CD4-positive, alpha-beta T cell treated with Interleukin-21 for 1 hour (primary cell): ENCODE measurements at places on chromosomes 4 and X.

- no peak for DNase-seq
Measured at GRCh38 chr4:53066155-53066554, 204.0 kb downstream of the RASL11B start.

DNA sequence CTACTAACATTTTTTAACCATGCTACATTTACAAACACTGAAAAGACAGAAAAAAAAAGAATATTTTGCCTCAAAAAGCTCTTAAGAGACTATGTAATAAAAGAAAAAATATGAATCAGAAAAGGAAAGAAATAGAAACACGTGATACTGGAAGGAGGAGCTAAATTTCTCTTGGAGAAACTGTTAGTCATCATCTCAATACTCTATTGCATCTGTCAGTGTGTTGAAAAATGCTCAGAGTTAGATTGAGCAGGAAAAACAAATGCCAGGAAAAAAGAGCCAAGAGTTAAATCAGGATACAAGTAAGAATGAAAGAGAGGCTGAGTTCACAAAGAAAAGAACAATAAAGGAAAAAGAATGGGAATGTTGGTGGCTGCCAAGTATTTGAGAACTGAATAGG, 2.6 kb downstream of the RAB28 start:
- DNase-seq, result no peak

- DNase-seq, result no peak
Measured at GRCh38 chr4:132662456-132662855, 486.6 kb upstream of the PCDH10 start.

DNA sequence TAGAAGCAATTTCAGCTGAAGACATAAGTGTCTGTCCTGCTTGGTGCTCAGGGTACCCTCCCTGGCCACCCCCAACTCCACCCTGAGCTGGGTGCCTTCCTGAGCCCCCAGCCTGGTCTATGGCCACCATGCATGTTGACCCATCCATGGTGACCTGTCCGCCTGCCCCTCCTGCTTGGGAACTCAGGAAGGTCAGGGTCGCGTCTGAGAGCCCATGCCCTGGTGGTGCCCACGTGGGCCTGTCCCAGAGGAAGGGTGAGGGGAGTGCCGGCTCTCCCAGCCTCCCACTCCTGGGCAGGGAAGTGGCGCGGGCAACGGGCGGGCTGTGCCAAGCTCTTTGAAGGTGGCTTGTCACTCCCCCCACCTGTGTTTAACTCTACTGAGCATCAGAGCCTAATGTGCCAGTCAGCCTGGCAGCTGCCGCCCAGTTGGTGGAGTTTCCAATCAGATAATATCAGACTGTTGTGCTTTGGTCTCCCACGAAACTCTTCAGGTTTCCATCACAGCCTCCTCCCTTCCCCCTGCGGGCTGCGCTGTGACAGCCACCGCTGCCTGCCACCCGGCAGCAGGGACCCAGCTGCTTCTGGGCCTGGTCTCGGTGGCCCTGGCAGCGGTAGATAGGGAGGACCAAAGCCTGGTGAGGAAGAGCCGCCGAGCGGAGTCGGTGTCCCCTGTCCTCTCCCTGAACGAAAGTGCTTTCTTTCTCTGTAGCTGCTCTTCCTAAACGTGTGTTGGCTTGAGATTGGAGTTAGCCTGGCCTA, 4.8 kb downstream of the SH3BP2 start:
- peak; percentile 73 for DNase-seq

- DNase-seq, result no peak
Measured at GRCh38 chrX:129983575-129984110, 1.2 kb downstream of the BCORL1 start.

DNA sequence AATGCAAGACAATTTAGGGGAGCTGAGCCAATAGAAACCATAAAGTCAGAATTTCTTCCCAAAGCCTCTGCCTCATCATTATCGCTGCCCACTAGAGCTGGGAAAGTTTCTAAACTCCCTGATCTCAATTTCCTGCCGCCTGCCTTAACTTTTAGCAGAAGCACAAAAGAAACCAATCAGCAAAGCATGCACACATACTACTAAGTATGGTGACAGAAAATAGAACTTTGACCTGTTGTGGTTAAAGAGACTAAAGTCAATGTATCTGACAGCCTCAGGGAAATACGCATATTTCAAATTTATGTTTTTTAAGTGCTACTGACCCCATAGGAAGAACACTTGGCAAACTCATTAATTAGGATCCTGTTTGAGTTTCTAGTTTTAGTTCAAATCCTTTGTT, 10.1 kb downstream of the STK26 start:
- no peak for DNase-seq

DNA sequence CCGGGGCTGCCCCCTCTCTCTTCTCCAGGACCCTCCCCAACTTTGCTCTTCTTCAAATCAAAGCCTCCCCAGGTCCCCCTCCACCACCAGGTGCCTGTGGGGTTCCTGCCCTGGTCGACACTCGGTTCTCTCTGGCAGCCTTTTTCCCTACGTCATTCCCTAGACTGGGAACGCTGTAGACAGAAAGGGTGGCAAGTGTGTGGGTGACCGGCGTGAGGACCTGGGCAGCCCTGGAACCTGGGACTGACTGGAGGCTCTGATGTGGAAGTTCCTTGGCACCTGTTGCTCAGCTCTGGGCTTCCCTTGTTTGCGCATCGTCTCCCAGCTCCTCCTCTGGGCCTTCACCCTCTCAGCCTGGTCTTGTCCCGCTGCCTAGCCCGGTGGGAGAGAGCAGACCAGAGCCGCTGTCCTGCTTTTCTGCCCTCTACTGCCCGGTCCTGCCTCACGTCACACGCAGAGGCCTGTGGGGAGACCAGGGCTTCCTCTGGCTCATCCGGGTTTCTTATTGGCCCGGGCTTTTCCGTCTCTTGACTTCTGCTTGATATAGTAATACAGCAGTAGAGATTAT, 1.3 kb downstream of the TACC3 start:
- DNase-seq, result peak; percentile 24

DNA sequence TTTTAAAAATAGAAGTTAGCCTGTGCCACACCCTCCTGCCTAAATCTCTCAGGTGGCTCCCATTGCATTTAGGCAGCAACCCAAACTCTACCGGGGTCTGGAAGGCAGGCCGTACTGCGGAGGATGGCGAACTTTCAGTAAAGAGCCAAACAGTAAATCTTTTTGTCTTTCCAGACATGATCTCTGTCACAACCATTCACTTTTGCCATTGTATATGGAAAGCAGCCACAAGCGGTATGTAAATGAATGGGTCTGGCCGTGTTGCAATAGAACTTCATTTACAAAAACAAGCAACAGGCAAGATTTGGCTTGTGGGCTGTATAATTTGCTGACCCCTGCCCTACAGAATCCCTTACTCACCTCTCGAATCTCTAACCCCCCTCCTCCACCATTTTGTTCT, 3.3 kb downstream of the RADX start:
- DNase-seq, result no peak

GRCh38 chrX:103640401-103641155, 11.8 kb downstream of the TCEAL1 start:
- DNase-seq, result no peak

GRCh38 chrX:110346681-110347080, 12.0 kb upstream of the RTL9 start:
- no peak for DNase-seq

DNA sequence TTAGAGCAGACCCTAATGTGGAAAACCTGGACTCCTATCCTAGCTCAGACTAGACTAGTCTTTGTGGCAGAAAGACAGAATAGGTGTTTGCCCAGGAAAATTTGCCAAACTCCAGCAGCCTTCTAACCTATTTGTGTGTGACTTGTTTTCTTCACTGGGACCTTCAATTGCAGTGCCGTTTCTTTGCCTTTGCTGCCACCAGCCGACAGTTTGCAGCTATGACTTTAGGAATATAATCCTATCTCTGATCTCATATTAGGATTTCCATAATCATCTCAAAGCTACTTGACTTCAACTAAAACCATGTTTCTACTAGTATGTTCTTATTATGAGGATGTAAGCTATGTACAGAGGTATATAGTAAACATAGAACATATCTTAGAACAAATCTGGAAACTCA, 60.2 kb upstream of the PGAM4 start:
- DNase-seq, result peak; percentile 4

DNA sequence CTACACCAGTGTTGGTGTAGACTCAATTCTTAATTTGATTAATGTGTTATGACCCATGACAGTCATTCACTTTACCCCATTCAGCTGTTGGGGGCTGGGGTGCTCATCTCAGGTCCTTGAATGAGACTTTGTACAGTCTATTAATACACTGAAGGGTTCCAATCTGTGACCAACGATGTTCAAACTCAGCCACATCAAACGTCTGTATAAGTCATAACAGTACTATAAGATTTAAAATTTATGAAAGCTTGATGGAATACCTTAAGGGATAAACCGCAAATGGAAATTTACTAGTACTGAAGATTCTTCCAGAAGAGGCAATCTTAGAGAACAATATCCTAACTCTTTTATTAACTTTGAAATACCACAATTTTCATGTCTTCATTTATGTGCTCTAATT, 33.7 kb downstream of the REST start:
- no peak for DNase-seq

GRCh38 chr4:6771229-6771671, 11.3 kb upstream of the KIAA0232 start:
- no peak for DNase-seq

GRCh38 chr4:173501592-173502150, 28.4 kb downstream of the HAND2 start:
- DNase-seq, result no peak

DNA sequence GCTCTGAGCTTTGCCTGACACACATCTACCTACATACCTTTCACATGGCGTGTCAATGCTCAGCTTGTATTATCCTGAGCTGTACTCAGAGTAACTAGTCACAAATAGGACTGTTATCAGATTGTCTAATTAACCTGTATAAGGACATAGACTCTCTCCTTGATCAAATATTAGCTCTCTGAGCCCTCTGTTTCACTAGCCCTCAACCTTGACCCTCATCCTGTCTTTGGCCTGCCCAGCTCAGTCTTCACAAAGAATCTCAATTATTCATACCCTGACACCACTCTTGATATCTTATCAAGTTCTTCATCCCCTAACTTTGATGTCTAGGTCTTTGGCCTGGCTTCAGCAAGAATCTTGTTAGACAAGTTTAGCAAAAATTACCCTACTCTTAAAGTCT, 320.7 kb upstream of the PCDH7 start:
- DNase-seq, result no peak

GRCh38 chr4:138310991-138311390, 68.8 kb upstream of the SLC7A11 start:
- DNase-seq, result no peak

DNA sequence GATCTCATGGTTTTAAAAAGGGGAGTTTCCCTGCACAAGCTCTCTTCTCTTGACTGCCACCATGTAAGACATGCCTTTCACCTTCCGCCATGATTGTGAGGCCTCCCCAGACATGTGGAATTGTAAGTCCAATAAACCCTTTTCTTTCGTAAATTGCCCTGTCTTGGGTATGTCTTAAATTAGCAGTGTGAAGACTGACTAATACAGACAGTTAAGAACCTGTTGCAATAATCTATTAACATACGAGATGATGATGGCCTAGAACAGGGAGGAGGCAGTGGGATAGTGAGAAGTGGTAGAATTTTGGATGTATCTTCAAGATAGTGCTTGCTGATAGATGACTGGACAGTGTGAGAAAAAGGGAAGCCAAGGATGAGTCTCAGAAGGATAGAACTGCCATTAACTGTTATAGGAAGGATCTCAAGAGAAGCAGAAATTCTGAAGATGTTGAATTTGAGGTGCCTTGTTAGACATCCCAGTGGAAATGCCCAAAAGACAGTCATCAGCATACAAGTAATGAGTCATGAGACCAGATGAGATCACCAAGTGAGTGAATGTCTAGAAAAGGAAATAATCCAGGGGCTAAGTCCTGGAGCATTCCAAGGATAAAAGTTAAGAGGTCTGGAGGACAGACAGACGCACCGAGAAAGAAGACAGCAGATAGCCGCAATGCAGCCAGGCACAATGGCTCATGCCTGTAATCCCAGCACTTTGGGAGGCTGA, 38.8 kb upstream of the UGDH start:
- DNase-seq, result no peak

GRCh38 chr4:39337841-39338240, 28.3 kb downstream of the RFC1 start:
- DNase-seq, result no peak

DNA sequence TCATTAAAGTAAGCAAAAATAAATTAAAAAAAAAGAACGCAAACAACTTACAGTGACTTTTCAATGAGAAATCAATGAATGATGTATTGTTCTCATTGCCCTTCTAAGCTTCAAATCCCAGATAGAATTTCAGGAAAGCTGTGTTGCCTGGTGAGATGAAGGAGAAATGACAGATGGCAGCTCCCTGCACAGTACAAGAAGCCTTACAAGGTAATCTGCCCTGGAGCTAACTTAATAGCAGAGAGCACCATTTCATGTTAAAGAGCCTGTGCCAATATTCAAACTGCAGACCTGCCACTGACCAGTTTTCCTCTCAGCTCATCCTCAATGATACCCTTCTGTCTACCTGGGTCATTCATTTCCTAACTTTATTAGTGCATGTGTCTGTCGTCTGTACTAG, 54.0 kb downstream of the GC start:
- no peak for DNase-seq

- no peak for DNase-seq
Measured at GRCh38 chrX:15679246-15679645, 14.6 kb upstream of the CLTRN start.

DNA sequence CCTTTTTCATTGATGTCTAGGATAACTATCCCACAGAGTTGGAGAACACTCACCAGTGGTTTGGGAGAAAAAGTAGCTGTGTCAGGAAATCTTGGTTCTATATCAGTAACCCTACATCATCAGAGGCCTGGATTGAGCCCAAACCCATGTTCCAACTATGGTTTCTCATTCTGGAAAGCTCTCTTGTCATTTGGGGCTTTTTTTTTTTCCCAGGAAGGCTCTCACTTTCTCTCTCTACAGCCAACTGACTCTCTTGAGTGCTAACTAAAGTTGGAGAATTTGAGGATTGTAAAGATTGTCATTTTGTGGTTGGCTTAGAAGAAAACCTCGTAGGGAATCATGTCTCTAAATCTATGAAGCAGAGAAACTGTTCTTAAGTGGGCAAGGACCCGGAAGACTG, 228.2 kb upstream of the DIPK2B start:
- no peak for DNase-seq

GRCh38 chrX:17805120-17805519, 56.0 kb downstream of the RAI2 start:
- no peak for DNase-seq

DNA sequence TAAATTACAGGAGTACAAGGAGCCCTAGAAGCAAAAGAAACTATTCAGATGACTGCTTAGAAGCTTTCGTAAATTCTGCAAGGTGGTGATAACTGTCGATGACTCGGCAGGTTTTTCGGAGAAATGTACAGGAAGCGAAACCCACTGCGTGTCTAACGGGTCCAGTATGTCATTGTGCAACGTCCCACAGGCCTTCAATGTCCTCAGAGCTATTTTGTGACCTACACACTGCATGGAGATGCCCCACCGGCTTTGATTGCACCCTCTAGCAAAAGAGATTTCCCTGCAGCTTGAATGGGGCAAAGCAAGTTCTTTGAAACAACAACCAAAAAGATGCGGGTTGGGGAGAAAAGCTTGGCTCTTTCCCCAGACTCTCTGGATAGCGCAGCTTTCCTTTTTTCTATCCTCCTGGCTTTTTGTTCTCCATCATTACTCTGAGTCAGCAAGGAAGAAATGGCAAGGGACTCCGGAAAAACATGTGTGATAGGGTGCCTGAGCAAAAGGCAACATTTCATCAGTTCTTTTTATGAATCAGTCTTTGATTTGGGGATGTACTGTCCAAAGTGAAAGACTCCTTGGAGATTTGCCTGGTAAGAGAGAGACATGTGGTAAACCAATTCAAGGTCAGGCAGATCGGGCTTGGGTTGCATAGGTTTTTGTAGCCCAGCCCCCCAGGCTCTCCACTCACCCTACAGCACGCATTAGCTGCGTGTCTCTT, 112.0 kb upstream of the TBL1X start:
- peak; percentile 56 for DNase-seq

GRCh38 chr4:112140536-112140935, 4.7 kb upstream of the FAM241A start:
- no peak for DNase-seq
